ENCODE measurements at places on chromosomes 6 and 20.
A peak's percentile ranks its signal among the peaks of the same experiment; 100 is the strongest.

DNA sequence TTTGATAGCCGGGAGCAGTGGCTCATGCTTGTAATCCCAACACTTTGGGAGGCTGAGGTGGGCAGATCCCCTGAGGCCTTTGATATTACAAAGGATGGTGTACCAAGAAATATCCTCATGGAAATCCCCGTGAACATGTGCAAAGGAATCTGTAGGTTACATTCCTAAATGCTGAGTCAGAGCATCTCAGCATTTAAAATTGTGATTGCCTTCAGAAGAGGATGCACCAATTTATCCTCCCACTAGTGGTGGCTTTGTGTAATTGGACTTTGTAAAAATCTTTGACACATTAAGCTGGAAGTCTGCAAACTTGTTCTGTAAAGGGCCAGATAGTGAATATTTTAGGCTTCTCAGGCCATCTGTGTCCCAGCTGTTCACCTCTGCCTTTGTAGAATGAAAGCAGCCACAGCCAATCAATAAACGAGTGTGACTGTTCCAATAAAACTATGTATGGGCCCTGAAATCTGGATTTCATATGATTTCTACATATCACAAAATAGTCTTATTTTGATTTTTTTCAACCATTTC lies 11.8 kb downstream of the TMEM14B start:
- peak; percentile 32 for DNase-seq

- no peak for DNase-seq
These were observed 278.1 kb upstream of the SYNCRIP start for GRCh38 chr6:85920782-85921181.

- no peak for DNase-seq
These were observed 208.5 kb upstream of the CITED2 start for GRCh38 chr6:139582956-139583355.

DNA sequence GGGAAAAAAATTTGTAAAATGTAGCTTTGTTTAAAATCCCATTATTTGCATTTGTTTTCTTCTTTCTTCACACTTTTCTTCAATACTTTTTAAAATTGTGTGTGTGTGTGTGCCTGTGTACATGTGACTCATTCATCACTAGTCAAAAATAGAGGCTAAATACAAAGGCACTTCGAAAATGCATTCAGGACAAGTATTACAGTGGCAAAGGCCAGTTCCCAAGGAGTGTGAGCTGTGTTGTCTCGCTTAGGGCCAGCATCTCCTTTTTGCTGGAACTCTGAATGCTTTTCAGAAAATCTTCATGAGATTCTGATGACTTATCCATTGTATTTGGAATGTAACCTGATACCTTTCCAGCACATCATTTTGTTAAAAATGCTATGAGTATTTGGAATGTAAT lies 288.5 kb upstream of the CNR1 start:
- DNase-seq = no peak

GRCh38 chr6:34324738-34325444 lies 67.6 kb downstream of the NUDT3 start:
- peak; percentile 25 for DNase-seq

- peak; percentile 78 for DNase-seq
These were observed 36.1 kb upstream of the MAP7 start for GRCh38 chr6:136586295-136586694.

DNA sequence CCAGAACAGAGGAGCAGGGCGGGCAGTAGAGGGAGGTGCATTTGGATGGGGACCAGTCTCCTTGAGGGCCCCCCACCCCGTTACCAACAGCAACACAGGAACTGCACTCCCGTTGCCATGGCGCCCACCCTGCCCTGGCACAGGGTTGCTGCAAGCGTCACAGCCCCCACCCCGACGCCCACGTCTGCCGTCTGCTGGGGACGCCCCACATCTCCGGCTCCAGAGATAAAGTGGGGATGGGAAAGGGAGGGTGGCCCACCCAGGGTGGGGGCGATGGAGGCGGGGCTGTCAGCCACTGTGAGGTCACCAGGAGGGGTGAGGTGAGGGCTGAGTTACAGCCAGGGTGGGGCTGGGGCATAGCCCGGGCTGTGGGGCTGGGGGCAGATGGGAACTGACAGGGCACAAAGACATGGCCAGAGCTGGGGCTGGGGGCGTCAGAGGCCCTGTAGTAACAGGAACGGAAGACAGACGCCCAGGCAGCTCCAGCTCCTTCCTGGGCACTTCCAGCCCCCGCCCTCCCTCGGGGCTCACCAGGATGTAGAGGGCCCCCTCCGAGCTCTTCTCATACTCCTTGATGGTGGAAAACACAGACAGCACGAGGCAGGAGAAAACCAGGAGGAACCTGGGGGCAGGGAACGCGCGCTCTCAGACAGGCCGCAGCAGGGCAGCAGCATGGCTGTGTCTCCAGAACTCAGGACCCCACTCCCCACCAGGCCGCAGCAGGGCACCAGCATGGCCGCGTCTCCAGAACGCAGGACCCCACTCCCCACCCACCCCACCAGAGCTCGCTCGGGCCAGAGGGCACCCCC lies 26.0 kb downstream of the KCNQ2 start:
- no peak for DNase-seq
